Stimulated activated CD4-positive, alpha-beta T cell treated with anti-CD3 and anti-CD28 coated beads, Interleukin-2, amount 100 ng/mL, for 24 hours (primary cell): ENCODE measurements at places on chromosomes 12 and 14.

DNA sequence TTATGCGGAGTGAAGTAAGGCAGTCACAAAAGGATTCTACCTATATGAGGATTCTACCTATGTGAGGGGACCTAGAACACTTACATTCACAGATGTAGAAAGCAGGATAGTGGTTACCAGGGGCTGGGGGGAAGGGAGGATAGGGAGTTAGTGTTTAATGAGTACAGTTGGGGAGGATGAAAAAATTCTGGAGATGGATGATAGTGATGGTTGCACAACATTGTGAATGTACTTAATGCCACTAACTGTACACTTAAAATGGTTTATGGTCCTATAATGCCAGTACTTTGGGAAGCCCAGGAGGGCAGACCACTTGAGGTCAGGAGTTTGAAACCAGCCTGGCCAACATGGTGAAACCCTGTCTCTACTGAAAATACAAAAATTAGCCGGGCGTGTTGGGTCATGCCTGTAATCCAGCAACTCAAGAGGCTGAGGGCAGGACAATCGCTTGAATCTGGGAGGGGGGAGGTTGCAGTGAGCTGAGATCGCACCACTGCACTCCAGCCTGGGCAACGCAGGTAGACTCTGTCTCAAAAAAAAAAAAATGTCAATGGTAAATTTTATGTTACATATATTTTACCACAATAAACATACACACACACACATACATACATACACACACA lies 25.4 kb downstream of the SVOP start:
- DNase-seq: no peak

DNA sequence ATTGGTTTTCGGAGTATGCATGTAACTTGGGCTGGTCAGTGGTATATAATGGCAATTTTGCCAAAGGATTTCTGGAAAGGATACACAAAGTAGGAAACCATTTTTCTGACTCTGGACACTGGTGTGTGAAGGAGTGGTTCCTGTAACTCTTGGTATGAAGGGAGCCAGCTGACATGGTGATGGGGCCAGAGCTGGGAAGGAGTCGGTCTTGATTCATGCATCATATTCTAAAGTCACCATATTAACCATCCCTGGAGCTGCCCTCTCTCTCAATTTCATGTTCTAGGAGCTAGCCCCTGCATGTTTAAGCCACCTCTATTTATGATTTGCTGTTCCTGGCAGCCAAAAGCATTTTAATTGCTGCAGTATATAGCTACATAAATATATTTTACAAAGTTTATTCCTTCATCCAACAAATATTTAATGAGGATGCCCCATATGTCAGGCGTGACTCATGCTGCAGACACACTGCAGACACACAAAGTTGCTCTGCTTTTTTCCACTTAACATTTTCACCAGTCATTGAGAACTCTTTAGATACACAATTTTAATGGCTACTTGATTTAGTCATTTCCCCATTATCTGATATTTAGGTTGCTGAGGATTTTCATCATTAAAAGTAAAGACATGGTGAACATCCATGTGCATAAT lies 78.7 kb upstream of the PSMC1 start:
- no peak for DNase-seq

- DNase-seq: no peak
Measured at GRCh38 chr14:22952418-22952817, 4.5 kb downstream of the HAUS4 start.

DNA sequence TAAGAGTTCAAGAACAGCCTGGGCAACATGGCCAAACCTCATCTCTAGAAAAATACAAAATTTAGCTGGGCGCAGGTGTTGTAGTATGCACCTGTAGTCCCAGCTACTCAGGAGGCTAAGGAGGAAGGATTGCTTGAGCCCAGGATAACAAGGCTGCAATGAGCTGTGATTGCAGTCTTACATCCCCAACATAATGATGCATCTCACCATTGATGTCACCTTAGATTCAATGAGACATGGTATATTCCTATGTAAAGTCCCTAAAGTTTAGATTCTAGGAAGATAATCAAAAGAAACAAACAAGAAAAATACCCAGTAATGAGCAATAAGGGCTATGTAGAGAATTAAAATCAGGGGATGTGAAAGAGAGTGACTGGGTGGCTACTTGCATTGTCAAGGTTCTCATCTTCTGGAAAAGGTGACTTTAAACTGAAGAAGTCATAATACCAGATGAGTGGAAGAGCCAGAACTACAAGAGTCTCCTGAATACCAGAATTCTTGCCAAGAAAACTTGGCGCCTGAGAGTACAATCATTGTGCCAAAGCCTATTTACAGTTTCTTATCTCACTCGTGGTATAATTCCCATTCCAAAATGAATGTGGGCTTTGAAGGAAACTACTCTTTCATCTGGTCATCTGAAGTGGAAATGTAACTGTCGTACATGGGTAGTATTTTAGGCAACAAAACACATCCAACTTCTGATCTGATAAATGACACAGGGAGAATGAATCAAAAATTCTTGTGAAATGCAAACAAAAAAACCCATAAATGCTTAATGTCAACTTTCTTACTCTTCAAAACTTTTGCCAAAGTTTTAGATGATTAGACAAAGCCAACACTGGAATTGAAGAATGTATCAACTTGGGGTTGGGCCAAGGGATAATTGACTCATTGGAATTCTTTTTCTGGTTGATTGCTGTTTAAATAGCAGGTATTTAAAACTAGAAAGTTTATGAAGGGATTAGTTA lies 81.1 kb upstream of the ST8SIA1 start:
- DNase-seq: no peak

DNA sequence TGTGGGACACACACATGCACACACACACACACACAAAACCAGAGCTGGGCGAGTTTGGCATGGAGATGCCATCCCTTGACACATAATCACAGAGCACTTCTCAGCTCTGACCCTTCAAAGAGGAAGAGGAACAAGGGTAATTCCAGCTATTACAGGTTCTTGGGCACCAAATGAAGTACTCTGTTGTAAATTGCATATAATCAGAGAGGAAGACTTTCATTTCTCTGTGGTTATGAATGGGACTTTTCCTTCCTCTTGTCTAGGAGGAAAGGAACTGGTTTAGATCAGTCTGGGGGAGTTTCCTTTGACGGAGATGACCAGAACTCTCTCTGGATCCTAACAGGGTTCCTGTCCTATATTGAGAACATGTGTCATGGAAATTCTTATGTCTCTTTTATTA lies 26.4 kb upstream of the FGF6 start:
- no peak for DNase-seq
